GOT3 (cell line): ENCODE measurements at places on chromosomes 2 and 18.

DNA sequence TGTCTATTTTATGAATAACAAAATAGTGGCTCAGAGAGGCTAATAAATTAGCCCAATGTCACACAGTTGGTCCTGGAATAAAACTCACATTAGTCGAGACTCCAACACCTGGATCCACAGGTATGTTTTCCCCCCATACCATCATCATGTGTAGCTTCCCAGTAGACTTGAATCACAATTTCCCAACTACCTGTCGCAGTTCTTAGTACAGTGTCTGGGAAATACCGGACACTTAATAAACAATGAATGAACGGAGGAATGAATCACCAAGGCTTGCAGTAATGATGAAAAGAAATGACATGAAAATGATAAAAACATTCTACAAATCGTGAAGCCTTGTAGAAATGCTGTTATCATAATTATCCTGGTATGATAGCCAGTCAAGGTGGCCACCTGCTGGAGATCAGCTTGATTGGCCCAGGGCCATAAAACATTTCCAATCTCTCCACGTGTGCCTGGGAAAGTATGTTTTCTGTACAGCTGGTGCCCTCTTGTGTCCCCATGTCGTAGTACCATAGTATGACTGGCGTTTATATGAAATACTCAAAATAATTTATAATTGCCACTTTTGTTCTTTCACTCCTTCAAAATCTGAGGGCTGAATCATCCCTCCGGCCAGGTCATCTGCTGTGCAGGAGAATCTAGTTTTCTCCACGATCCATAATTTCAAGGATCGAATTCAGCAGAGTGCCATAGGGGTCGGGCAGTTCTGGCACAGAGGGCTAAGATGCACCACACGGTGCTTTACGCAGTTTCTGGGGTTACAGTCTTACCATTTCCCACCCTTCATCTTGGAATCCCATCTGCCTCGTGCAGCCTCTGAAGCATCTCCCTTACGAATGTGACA, 95.4 kb downstream of the LAMA1 start:
- DNase-seq, result no peak

DNA sequence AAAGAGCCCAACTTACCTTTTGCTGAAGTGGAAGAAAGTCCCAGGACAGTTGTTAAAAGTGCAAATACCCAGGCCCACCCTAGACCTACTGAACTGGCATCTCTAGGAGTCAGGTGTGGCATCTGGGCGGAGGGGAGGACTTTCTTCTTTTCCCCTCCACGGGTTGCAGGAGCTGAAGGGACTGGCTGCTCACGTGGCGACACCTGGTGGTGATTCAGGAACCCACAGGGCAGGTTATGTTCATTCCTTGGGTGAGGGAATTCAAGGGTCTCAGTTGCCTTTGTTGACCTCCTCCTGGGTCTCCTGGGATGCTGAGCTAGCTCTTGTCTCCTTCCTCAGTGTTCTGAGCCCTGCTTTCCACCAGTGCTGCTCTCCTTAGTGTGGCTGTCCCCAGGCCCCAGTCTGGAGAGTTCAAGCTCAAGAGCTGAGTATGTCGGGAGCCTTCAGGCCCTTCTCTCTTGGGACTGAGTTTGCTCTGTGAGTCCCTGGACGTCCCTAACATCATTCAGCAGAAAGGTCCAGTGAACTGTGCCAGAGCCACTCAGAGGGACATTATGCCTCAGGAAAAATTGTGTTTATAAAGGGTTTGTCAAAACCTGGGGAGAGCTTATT, 56.9 kb downstream of the DYSF start:
- no peak for DNase-seq

GRCh38 chr2:207129821-207130220, 35.9 kb downstream of the KLF7 start:
- no peak for DNase-seq

DNA sequence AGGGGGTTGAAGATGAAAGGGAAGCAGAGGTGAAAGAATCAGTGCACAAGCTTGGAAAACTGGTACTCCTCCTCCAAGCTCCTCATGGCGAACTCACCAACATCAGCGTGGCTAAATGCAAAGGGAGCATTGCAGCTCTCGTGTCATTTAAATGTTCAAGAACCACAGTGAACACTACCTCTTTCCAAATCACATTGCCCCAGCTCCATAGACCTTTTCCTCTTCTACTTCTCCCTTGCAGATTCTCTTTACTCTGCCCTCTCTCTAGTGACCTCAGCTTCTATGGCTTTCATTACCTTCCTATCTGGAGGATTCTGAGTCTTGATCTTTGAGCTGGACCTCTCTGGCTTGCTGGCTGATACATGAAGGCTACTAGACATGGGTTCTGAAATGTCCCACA, 14.3 kb downstream of the EPB41L3 start:
- DNase-seq, result no peak

DNA sequence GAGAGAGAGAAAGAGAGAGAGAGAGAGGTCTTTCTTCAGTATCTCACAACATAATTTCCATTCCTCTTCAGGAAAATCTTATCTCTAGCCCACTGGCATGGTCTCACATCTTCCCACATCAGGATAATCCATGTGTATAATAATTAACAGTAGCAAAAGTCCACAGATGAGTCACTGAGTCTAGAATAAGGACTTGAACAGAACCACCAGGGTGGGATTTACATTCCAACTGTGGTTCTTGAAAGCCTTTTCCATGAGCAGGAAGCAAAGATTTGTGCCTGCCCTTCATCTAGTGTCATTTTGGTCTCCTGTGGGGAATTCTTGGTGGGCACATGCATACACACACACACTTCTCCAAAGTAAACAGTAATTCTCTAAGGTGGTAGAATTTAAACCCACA, 107.1 kb upstream of the TCF4 start:
- no peak for DNase-seq

GRCh38 chr2:7023542-7023941, 106.3 kb downstream of the RNF144A start:
- no peak for DNase-seq

DNA sequence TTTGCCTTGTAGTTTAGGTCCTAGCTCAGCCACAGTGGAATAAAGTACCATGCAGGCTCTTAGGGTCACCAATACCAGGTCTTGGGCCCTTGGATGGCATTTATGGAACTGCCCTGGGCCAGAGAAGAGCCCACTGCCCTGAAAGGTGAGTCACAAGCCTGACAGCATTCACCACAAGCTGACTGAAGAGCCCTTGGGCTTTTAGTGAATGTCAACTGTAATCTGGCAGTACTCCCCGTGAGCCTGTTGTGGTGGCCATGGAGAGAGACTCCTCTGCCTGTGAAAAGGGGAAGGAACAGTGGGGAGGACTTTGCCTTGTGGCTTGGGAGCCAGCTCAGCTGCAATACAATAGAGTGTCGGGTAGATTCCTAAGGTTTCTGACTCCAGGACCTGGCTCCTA, 1389.7 kb downstream of the DSC3 start:
- no peak for DNase-seq

GRCh38 chr2:19545507-19545906, 187.1 kb upstream of the OSR1 start:
- no peak for DNase-seq

- no peak for DNase-seq
Measured at GRCh38 chr18:74571895-74572680, 25.6 kb upstream of the ZNF407 start.

DNA sequence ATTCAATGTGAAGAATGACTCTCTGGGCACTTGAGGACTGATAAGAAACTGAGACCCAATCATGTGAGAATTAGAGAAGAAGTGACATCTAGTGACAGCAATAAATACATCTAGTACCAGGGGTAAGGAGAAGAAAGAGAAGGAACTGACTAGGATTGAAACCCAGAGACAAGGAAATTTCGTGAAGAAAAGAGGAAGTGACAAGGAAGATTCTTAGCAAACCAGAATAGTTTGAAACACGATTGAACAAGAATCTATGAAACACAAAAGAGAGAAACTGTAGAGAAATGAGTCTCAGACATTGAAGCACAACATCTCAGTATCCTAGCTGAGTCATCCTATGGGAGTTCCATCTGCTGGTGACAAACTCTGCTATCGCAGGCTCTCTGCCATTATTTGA, 571.9 kb upstream of the PKDCC start:
- no peak for DNase-seq

GRCh38 chr18:36419900-36420531, 122.5 kb downstream of the FHOD3 start:
- no peak for DNase-seq

DNA sequence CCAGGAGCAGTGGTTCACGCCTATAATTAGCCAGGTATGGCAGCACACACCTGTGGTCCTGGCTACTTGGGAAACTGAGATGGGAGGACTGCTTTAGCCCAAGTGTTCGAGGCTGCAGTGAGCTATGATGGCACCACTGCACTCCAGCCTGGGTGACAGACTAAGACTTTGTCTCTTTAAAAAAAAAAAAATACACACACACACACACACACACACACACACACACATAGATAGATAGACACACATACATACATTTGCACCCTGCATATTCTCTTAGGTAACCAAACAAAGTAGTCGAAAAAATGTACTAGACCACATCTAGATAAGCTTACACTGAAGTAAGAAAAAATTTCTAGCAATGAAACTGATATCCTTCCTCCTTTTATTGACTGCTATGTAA, 86.8 kb downstream of the OLA1 start:
- DNase-seq, result no peak

- DNase-seq, result no peak
Measured at GRCh38 chr2:6982934-6983589, 65.8 kb downstream of the RNF144A start.

- no peak for DNase-seq
Measured at GRCh38 chr2:179031731-179032408, 18.1 kb downstream of the CCDC141 start.

DNA sequence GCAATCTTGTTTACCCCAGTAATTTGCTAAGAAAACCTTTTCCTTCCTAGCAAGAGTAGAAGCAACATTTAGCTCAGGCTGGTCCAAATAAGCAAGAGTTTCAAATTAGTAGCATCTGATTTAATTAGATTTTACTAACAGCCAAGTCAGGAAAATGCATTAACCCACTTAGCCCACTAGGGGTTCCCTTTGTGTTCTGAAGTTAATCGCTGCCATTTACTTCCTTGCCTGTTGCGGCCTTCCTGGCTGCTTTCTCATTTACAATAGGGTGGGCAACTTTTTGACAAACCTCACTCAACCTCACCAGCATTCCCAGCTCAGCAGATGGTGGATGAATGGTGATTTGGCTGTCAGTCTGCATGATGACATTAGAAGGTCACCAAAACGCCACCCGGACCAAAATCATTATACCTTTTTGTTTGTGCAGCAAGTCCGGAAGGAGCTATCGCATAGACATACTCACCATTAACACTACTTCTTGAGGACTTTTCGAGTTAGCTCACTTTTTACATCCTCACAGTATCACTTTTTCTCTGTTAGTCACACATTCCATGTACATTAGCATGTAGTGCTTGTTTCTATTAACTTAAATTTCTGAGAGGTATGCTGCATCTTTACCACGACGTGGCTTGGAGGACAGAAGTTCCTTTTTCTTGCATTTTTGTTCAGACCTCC, 101.5 kb upstream of the SETBP1 start:
- DNase-seq, result no peak

GRCh38 chr2:7035884-7036283, 118.7 kb downstream of the RNF144A start:
- DNase-seq, result no peak

- DNase-seq, result no peak
Measured at GRCh38 chr2:217494557-217494956, 508.2 kb downstream of the TNS1 start.

- DNase-seq, result no peak
Measured at GRCh38 chr2:54830546-54830945, 107.1 kb downstream of the EML6 start.

GRCh38 chr2:39469807-39470206, 32.7 kb upstream of the MAP4K3 start:
- no peak for DNase-seq

- no peak for DNase-seq
Measured at GRCh38 chr18:59509481-59510442, 150.7 kb upstream of the LMAN1 start.

GRCh38 chr2:234839285-234839684, 112.5 kb upstream of the SH3BP4 start:
- DNase-seq, result no peak

- DNase-seq, result no peak
Measured at GRCh38 chr2:100395532-100396350, 21.7 kb downstream of the CHST10 start.

DNA sequence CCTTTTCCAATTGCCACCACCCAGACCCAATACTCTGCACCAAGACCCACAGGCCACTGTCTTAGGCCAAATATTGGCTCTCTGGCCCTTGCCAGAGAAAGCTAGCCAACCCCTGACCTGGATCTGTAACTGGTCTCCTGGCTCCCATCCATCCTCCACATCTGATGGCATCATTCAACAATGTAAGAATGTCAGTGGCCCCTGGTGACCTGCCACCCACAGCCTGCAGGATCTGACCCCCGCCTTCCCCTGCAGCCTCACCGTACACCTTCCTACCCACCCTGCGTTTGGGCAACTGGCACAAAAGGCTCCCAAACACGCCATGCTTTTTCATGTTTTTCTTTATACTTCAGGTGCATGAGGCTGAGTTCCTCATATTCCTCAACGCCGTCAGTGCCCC, 60.0 kb upstream of the ASAP2 start:
- DNase-seq, result no peak

DNA sequence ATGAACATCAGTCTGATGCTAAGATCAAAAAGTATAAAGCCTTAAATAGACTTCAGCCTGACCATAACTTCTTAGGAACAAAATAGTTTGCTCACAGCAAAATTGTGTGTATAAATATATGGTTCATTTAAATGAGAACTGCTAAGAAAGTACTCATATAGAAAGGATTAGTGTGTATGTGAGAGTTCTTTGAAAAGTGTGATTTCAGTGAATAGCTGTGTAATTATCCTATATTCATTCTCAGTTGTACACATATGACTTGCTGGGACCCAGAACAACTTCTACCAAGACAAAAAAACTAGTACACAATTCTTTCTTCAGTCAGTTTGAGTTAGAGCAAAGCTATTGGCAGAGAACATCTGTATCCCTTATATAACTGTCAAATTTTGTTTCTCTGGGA, 7.2 kb downstream of the BBS5 start:
- DNase-seq, result no peak

DNA sequence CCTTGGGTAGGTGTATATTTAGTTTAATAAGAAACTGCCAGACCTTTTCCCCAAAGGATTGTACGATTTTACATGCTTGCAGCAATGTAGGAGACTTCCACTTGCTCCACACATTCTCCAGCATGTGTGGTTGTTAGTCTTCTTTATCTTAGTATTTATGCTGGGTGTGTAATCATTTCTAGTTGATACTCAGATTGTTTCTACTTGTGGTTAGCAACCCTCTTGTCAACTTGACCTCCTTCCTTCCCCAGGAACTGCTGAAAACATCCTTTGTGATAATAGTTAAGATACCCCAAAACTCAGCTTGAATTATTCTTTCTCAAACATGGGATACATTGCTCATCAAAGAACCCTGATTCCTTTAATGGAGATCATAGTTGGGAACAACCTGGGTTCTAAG, 37.2 kb upstream of the CYBRD1 start:
- DNase-seq, result no peak

GRCh38 chr18:9433671-9434121, 41.6 kb upstream of the RALBP1 start:
- DNase-seq, result no peak

DNA sequence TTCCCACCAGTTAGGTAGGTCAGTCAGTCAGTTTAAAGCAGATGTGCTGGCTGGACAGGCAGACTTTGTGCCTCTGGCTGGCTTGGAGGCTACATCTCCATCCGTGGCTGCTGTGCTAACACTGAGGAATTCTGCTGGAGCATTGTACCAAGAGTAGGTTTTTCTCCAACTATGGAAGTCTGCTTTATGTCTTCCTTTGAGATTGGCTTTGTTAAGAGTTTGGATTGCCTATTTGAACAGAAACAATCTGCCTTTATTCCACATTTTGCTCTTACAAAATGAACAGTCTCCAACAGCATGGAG, 46.7 kb downstream of the WDR75 start:
- no peak for DNase-seq

- no peak for DNase-seq
Measured at GRCh38 chr2:11140492-11140891, 14.8 kb upstream of the SLC66A3 start.
